ENCODE measurements at places on chromosomes 1 and 21.

DNA sequence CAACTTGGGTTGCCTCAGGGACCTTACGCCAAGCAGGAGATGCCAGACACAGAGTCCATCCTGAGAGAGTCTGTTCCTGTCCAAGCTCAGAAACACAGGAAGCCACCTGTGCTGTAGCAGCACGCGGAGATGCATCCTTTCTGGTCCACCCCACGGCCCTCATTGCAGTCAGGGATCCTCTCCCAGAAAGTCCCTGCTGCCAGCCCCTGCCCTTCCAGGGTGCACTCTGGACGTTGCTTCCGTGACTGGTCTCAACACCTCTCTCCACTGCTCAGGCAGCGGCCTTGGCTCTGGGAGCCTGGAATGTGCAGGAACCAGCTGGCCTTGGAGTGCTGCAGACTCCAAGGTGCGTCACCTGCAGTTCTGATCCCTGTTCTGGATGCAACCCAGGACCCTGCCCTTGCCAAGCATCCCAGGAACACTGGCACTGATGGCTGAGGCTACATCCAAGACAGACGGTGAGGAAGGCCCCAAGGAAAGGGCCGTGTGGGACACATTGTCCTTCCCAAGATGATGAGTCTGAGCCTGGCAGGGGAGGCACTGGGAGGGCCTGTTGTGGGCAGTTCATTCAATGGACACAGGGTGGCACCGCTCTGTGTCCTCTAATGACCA, 21.7 kb upstream of the COL6A1 start:
- no peak for DNase-seq

DNA sequence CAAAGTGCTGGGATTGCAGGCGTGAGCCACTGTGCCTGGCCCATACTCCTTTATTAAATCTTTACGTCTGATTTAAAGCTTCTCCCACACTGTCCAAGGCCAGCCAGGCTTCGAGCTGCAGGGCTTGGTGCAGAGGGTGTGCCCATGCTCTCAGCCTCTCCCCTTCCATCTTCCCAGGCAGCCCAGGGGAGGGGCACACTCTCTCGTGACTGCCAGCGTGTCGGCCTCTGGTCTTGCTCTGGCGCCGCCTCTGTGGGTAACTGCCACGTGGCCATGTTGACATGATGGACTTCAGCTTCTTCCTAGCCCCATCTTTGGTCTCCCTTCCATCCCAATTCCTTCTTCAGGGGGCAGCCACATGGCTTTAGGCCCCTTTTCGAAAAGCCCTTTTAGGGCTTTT, 4.7 kb downstream of the GPR137B start:
- DNase-seq, result no peak

- no peak for DNase-seq
Measured at GRCh38 chr1:155127967-155128754, 485 bp downstream of the EFNA1 start.

GRCh38 chr1:57124170-57124569, 158.4 kb upstream of the C8B start:
- DNase-seq, result no peak

DNA sequence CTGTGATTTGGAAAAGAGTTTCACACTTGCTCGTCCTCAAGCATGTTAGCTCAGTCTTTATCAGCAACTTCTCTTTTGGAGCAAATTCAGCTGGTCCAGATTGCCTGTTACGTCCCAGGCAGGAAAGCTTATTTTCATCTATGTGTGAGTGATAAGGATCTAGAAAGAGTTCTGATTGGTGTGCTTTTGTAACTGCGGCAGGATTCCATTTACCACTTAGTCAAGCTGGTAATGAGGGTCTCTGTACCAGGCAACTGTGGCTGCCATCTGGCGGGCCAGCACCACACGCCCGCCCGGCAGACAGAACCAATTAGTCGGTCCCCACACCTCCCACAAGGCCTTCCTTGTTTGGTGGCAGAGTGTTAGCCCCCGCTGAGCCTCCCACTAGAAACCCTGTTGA, 21.0 kb downstream of the C1orf87 start:
- no peak for DNase-seq

GRCh38 chr1:59696421-59697115, 118.2 kb upstream of the HOOK1 start:
- no peak for DNase-seq

DNA sequence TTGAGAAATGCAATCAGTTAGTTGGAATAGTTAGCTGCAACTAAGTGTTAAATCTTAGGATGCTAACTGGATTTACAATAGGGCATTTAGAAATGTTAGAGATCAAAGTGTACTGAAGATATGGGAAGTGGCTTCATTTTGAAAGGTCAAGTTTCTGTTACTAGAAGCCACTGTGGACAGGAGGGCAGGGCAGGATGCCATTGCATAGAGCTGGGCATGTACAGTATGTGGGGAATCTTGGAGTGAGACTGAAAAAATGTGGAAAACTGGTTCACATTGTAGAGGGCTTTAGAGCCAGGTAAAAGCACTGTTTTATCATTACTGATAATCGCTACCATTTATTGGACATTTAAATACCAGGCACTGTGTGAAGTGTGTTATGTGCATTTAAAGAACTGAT, 31.0 kb downstream of the ARID1A start:
- no peak for DNase-seq

DNA sequence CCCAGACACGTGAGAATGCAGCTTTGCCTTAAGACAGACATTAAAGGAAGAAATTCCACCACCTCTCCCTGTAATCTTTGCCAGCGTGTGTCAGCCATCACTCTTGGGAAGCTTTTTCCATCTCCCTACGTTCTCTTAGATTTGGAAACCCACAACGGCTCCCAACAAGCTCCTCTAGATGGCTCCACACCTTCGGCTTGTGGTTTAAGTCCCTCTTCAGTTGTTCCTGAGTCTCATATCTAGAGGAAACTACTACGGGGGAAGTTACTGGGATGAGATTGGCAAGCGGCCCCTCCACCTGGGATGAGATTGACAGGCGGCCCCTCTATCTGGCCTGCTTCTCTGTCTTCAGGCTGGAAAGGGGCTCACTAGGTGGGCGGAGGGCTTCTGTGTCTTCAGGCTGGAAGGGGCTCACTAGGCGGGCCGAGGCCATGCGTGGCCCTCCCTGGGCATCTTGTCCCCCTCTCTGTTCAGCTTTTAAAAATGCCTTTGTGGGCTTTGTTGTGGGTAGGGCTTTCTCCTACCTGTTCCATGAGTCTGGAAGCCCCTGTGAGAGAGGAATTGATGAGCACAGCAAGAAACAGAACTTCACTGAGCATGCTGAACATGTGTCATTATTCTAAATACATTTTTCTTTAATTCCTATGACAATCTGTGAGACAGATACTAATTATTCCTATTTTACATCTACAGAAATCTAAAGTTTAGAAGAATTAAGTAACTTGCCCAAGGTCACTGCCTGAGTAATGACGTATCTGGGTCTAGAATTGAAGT, 670.5 kb downstream of the KIF26B start:
- no peak for DNase-seq

GRCh38 chr1:203207751-203208150, 21.2 kb upstream of the CHI3L1 start:
- no peak for DNase-seq

- no peak for DNase-seq
Measured at GRCh38 chr1:200869376-200869752, 3.4 kb upstream of the GPR25 start.

DNA sequence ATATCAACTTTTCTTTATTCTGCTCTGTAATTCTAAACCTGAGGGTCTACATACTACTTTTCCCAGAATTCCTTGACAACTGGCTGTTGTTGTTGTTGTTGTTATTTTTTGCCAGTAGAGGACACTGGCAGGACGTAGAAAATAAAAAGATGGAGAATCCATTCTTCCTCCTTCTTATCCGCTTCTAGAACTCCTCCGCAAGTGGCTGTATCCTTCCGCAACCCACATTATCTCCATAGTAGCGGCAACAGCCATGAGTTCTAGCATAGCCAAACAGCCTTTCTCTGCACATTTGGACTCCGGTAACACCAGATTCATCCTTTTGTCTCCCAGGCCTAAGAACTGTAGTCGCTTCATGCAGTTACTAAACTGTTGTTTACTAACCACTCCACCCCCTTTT, 91.1 kb upstream of the CACHD1 start:
- no peak for DNase-seq

- no peak for DNase-seq
Measured at GRCh38 chr21:25126564-25126963, 480.7 kb downstream of the MRPL39 start.

DNA sequence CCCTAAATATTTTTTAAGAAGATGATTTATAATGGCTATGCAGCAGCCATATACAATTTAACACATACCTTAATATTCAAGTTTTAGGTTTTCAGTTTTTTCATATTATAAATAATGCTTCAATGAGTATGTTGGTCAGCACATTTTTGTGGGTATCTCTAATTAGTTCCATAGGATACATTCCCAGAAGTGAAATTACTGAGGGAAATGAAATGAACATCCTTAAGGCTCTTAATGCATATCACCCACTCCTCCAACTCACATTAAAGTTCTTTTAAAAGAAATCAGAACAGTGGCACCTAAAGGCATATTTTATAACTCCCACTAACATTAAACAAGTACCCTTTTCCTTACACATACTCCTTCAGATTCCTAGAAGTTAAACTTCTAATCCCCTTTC, 56.1 kb downstream of the EYA3 start:
- DNase-seq, result no peak

DNA sequence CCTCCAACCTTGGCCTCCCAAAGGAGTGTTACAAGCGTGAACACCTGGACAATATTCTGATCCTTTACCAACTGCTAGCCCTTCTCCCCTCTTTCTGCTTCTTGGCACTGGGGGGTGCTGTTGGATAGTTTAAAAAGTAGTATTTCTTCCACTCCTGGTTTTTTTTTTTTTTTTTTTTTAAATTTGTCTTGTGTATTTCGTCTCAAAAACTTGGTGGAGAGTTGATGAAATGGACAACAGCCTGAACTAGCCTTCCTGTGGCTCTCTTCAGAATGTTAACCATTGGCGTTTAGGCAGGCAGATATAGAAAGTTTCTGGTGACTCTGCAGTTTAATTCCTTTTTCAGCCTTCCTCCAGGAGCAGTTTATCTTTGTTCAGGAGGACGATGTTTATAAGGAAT, 69.7 kb upstream of the USP24 start:
- DNase-seq, result no peak

DNA sequence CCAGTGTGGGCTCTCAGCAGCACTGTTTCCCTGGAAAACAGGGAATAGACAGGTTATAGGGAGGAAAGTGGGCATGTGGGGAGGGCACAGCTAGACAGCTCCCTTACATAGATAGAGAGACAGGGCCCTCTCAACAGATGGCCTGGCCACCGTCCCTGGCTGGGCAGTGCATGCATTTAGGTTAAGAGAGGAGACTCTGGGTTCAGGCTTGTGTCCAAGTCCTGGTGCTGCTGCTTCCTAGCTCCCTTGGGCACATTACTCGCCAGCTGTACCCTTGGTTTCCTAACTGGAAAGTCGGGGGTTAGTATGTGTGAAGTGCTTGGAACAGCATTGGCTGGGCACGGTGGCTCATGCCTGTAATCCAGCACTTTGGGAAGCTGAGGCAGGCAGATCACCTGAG, 9.1 kb downstream of the PLOD1 start:
- no peak for DNase-seq

GRCh38 chr1:38600286-38600685, 259.3 kb downstream of the RRAGC start:
- DNase-seq, result no peak

DNA sequence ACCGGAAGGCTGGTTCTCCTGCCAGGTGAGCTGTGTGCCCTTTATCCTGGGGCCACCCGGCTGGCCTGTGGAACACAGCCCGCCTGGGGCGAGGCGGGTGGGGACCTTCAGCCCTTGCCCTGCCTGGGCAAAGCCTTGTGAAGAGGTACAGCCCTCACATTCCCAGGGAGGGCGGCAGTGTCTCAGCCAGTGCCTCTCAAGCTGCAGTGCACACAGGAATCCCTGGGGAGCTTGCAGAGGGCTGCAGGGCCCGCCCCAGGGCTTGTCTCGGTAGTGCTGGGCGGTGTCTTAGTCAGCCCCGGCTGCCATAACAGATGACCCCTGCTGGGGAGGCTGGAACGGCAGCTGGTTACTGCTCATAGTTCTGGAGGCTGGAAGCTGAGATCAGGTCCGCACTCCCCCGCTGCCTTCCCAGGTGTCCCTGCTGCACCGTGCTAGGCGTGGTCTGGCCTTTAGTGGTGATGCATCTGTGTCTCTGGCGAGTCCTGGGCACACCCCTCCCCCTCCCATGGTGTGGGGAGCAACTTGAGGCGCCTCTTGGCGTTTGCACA, 12.6 kb downstream of the DFFB start:
- no peak for DNase-seq

GRCh38 chr1:179229214-179230140, at the start of gene ABL2:
TSS of gene ABL2 (minus strand) at chr1:179229677. CDS start at chr1:179229397, 280 bp downstream.
- DNase-seq, result peak; percentile 68

DNA sequence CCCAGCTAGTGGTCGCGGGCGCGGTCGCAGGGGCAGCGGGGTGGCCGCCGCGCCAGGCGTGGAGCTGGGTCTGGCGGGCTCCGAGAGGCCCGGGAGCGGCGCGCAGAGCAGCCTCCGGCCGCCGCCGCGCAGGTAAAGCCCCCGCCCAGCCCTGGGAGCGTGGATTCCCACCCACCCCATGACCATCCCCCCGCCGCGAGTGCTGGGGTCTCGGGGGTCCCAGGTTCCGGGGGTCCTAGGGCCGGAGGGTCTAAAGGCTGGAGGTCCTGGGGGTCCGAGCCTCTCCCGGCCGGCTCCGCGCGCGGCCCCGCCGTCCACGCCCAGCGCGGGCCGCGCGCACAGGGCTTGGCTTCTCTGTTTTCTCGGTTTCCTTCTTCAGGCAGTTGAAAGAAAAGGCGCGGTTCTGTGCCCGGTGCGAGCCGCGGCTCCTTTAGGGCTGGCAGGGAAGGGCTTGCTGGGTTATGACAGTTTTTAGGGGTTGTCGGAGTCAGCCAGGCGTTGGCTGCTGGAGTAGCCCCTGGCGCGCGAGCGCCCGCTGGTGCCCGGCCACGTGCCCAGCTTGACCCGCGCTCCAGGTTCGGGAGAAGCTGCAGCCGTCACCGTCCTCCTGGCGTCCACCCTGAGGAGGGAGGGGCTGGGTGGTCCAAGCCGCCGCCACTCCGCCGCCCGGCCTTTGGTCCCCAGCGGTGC, 359 bp downstream of the LRRC3 start:
- peak; percentile 19 for DNase-seq

DNA sequence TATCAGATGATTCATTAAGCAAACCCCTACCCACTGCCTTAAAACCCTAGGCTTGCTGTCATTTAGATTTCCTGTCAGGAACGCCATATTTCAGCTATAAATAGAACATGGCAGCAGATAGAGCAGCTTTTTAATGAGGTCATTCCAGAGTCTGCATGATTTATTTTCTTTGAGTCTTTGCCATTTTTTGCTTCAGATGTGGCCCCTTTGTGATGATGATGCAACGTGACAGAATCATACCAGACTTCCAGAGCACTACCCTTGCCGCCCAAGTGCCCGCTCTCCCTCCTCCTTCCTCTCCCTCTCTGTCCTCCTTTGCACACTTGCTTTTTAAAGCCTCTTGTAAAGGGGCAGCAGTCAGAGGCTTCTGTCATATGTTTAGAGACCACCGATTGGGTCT, 55.5 kb upstream of the TRIM67 start:
- no peak for DNase-seq

DNA sequence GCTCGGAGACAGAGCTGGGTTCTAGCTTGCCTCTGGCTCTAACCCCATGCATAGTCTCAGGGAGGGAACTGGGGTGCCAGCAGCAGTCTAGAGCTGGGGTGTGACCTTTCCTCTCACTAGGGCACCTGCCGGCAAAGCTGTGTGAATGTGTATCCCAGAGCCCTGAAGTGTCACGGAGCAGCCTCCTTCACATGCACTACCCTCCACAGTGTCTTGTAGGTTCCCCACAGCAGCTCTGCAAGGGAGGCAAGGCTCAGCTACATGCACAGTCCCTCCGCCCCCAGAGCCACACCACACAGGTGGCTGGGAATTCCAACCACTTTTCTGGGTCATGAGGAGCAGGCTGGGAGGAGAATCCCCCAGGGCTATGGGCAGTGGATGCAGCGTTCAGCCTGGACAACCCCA, 7.7 kb upstream of the HPCA start:
- DNase-seq, result no peak

- no peak for DNase-seq
Measured at GRCh38 chr1:208928349-208929010, 655.0 kb upstream of the CAMK1G start.

All from naive thymus-derived CD8-positive, alpha-beta T cell (primary cell).